Activated gamma-delta T cell treated with Interleukin-2 at 50 U/mL for 16 hours (primary cell): ENCODE measurements at places on chromosomes 1 and 21.

GRCh38 chr1:187053876-187054275, 225.1 kb downstream of the PLA2G4A start:
- DNase-seq, result no peak

DNA sequence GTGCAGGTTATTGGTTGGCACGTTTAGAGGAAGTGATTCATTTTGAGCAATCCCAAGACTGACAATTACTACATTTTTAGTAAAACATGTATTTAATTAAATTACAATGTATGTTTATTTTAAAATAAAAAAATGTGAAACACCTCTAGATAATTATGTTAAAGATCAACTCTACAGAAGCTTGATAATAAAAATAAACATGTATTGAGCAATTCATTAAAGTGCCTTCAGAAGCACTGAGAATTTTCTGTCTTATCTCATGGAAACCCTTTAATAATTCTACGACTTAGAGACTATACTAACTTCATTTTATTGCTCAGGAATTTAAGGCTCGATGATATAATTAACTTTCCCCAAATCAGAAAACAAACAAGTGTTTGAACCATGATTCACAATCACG, 208.0 kb upstream of the BRINP3 start:
- no peak for DNase-seq

DNA sequence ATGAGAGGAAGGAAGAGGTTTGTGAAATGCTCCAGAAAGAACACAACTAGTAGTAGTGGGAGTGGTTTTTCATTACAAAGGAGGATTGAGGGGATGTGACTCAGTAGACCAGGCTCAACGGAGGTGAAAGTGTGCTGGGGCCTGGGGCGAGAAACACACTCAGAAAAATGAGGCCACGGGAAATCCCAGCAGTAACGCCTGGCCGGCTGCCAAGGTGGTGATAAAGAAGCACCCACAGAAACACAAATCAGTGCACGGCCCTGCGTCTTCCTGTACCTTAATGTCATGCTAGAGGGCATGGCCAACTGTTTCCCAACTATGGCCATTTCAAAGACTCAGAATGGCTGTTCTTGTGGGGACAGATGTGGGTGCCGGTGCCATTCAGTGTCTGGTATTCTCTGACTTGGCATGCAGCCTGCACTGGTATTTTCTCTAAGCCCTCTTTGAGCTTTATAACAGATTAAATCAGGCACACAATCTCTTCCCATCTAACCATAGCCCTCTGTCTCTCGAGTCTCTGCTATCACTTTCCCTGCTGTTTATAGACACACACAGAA, 38.2 kb downstream of the URB2 start:
- peak; percentile 71 for DNase-seq

DNA sequence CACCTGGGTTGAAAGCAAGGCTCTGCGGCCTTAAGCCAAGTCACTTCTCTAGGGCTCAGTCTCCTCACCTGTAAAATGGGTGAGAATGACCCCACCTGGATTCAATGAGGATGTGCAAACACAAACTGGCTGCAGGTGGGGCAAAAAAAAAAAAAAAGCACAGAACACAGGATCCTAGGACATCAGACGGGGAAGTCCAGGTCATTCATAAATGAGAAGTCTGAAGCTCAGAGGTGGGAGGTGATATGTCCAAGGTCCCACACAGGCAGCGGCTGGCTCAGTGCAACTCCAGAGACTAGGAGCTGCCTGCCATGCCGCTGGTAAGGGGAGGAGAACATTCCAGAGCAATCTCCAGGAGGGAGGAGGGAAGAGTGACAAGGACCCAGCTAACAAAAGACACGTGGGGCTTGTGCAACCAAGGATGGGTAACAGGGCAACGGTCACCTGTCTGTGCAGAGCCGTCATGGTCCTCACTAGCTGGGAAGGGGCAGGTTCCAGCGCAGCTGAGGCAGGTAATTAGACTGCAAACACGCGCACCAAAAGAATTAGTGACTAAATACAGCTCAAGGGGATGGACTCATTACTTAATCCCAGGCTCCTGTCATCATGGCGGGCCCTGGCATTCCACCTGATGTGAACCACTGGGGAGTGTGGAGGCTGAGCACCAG, 19.5 kb downstream of the IFFO2 start:
- DNase-seq, result no peak

GRCh38 chr1:243455760-243456651, 200.2 kb downstream of the SDCCAG8 start:
- DNase-seq, result no peak

DNA sequence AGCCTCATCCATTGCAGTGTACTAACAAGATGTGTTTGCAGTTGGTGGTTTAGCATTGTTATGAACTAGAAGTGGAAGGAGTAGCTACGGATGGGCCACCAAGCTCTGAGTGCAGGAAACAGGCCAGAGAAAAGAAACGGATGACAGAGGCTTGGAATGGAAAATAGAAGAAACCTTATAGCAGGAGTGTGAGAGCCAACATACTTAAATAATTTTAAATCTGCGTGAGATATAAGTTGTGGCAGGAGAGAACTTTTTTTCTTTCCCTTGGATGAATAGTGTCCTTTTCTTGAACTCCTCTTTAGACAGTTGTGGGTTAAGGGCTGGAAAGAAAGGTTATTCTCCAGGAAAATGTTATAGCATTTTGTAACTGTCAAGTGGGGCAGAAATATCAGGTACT, 54.2 kb downstream of the RGL1 start:
- no peak for DNase-seq

DNA sequence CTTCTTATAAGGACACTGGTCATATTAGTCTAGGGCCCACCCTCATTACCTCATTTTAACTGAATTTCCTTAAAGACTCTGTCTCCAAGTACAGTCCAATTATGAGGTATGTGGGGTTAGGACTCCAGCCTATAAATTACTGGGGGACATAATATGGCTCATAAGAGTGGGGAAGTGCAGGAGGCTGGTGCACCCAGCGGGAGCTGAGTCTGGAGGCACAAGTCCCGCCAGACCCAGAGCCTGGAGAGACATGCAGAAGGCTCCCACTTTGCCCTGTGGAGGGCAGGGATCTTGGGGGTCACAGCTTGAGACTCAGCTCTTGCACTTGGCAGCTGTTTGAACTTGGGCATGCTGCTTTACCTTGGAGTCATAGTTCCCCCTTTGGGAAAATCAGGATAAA, 250.4 kb downstream of the RHOU start:
- no peak for DNase-seq

DNA sequence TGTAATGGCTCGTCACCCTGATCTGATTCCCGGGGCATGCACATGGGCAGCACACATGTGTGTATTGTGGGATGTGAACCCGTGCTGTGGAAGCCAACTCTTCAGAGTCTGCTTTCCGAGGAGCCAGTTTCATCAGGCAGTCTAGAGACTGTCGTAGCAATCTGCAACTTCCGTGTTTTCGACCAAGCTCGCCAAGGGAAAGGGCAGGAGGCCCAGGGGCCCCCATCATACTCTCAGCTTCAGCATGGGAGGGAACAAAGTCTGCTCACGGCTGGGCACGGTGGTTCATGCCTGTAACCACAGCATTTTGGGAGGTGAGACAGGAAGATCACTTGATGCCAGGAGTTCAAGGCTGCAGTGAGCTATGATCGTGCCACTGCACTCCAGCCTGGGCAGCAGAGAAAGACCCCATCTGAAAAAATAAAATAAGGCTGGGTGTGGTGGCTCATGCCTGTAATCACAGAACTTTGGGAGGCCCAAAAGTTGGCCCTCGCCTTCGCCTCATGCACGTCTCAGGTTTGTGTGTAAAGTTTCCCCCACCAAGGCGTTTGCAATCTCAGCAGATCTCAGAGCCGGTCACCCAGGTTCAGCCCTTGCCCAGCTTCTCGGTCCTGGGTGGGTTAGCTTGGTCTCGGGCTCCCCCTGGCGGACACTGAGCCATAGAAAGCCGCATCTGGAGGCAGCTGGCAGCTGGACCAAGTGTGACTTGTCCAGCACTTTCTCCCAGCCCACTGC, 48.5 kb upstream of the SLC25A33 start:
- DNase-seq, result peak; percentile 85

GRCh38 chr21:33496345-33496744, 4.8 kb upstream of the DNAJC28 start:
- DNase-seq, result no peak

DNA sequence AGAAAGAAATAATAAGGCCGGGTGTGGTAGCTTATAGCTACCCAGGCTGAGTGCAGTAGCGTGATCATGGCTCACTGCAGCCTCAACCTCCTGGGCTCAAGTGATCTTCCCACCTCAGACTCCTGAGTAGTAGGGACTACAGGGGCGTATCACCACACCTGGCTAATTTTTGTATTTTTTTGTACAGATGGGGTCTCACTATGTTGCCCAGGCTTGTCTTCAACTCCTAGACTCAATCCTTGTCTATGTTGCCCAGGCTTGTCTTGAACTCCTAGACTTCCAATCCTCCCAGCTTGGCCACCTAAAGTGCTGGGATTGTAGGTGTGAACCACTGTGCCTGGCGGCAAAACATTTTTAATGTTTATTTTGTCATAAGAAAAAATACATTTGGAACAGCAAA, 30.5 kb downstream of the MIXL1 start:
- no peak for DNase-seq

GRCh38 chr1:193113258-193113991, 8.2 kb upstream of the GLRX2 start:
- no peak for DNase-seq

GRCh38 chr1:234649432-234650081, 39.6 kb upstream of the IRF2BP2 start:
- DNase-seq, result no peak

DNA sequence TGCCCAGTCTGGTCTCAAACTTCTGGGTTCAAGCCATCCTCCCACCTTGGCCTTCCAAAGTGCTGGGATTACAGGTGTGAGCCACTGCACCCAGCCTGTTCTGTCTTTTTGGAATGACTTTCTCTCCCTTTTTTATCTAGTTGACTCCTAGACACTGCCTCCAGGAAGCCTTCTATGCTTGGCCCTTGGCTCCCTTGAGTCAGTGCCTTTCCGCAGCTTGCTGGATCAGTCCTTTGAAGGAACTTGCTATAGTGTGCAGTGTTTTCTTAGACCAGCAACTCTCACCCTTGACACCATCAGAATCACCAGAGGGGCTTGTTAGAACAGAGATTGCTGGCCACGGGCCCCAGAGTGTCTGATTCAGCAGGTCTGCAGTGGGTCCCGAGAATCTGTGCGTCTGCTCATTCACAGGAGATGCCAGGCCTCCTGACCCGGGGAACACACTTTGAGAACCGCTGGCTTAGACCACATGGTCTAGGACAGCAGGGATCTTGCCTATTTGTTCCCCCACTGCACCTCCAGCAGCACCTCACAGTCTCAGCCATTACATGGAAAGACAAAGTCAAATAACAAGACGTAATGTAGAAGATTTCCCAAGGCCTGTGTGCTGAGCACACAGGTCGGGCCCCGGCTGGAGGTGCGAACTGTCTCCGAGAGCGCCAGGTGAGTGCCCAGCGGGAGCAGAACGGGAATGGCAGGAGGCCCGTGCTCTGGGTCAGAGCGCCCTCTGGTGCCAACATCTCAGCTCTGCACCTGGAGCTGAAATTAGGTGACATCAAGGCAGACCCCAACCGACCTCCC, 27.4 kb upstream of the CTPS1 start:
- DNase-seq, result peak; percentile 50

GRCh38 chr1:117622726-117623125, 16.9 kb downstream of the TENT5C start:
- DNase-seq, result no peak

- DNase-seq, result no peak
These were observed 4.6 kb downstream of the S100A9 start for GRCh38 chr1:153362187-153362775.

DNA sequence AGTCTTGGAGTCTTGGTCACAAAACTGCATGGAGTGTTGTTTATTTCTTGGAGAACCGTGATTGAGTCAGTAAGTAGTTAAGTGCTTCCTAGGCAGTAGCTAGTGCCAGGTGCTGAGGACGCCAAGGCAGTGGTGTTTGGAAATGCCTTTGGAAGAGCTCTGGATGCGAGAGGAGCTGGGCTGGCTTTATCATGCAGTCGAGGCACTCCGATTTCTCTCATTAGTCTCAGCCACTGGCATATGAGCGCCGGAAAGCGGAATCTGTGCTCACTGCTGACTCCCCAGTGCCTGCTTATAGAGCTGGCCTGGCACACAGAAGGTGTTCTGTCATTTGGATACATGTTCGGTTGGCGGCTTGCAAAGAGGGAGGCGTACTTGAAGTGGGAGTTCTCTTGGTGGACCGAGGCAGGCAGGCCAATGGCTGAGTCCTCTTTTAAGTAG, 3.6 kb downstream of the TENT5C start:
- DNase-seq, result no peak

DNA sequence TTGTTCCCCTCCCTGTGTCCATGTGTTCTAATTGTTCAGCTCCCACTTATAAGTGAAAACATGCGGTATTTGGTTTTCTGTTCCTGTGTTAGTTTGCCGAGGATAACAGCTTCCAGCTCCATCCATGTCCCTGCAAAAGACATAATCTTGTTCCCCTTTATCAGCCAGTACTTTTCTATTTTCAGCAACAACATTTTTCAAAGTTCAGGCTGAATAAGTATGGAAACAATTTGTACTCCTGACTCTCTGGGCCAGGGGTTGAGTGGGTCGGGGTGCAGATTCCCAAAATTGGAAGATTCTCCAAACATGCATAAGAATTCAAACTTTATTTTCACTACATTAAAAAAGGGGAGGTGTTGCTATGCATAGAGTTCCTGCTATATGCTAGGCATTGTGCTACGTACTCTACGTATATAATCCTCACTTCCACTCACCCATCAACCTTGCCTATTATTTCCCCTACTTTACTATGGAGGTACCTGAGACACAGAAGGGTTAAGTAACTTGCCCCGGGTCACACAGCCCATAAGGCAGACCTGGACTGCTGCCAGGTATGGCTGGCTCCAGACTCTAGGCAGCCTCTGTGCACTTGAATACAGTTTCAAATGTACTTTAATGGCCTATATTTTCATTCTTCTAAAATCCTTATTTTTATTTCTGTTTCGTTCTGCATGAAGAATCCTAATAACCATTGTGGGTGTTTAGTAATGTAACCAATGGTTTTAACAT, 117.1 kb upstream of the C8B start:
- no peak for DNase-seq

DNA sequence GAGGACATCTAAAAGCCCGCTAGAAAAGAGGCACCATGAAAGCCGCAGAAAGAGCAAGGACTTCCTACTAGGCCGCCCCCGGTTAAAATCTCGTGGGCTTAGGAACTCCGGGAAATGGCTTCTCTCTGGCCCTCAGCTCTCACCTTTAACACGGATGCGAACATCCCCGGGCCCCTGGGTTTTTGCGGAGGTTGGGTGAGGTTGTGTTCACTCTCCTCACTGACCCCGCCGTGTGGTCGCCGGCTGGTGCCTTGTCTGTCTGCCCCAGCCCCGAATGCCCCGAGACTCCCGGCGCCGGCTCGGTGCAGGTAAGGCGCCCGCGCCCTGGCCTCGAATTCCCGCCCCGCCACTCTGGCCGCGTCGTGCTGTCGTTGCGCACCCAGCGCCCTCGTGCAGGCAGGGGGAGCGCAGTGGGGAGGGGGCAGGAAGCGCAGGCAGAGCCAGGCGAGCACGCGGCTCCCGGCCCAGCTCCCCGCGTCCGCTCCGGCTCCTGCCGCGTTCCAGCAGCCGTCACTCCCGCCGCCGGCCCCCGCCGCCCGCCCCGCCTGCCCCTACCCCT, at the start of gene SHISAL2A:
Gene SHISAL2A (plus strand): TSS at position 437 of the 559 bp plus-strand sequence. CDS start 326 bp downstream, outside the sequence.
- peak; percentile 64 for DNase-seq
